ENCODE measurements at places on chromosomes 2 and 18.

DNA sequence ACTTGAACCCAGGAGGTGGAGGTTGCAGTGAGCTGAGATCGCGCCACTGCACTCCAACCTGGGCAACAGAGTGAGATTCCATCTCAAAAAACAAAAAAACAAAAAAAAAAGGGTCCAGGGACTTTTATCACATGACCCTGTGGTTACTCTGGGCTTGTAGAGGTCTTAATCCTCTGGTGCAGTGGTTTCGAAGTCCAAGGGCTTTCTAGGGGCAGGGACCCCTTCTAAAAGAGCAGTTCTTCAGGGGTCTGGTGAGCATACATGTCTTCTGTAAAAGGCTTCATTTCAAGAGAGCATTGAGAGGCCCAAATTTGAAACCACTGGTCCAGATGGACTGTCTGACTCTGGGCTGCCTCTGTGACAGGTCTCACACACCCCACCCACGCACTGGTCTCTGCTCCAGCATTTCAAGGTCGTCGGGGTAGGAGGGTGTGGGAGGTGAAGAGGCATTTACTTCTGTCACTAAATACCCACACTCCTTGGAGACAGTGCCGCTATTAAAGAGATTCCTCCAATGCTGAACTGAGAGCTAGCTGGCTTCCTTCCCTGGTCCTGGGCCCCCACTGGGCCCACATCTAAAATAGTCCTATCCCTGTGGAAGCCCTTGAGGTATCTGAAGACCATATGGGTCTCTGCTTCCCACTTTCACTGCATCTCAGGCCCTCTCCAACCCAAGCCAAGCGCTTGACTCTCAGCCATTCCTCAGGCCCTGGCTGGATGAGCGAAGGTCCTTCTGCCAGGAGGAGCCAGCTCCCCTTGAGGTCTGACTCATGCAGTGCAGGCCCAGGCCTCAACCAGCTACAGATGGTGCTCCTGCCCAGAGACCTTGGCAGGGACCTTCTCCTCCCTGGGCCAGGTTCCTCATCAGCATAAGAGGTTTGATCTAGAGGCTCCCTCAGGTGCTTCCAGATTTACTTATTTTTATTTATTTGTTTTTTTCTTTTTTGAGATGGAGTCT is 44.8 kb downstream of the PAX8 start:
- no peak for DNase-seq

DNA sequence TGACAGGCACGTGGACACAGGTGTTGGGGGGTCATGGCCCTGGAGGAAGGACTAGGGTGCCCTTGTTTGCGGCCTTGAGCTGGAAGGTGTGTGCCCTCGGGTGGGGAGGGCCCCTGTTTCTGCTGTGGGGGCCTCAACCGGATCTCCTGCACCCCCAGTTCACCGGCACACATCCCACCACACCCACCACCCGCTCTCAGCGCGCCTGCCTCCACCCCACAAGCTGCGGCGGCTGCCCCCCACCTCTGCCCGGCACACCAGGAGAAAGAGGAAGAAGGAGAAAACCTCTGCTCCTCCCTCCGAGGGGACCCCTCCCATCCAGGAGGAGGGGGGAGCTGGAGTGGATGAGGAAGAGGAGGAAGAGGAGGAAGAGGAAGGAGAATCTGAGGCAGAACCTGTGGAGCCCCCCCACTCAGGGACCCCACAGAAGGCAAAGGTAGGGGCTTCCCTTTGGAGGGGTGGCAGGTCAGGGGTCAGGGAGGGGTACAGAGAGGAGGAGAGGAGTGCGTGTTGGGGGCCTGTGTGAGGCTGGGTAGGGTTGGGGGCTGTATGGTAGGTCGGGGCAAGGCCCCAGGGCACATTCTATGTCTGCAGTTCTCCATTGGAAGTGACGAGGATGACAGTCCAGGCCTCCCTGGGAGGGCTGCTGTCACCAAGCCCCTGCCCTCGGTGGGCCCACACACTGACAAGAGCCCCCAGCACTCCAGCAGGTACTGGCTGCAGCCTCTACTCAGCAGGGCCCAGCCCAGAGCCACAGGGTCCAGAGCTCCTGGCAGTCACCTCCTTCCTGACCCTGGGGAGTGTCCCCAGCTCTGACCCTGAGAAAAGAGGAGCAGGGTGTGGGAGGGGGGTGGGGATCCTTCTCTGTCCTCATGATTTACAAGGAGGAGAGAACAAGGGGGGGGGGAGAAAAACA is 1.8 kb downstream of the SLC4A3 start:
- no peak for DNase-seq

- DNase-seq, result no peak
These were observed 28.8 kb downstream of the SH3BP4 start for GRCh38 chr2:234980451-234981187.

GRCh38 chr2:72708236-72708635 is 117.6 kb downstream of the EXOC6B start:
- no peak for DNase-seq

- peak; percentile 81 for DNase-seq
These were observed 71.7 kb downstream of the HS1BP3 start for GRCh38 chr2:20578895-20579825.

DNA sequence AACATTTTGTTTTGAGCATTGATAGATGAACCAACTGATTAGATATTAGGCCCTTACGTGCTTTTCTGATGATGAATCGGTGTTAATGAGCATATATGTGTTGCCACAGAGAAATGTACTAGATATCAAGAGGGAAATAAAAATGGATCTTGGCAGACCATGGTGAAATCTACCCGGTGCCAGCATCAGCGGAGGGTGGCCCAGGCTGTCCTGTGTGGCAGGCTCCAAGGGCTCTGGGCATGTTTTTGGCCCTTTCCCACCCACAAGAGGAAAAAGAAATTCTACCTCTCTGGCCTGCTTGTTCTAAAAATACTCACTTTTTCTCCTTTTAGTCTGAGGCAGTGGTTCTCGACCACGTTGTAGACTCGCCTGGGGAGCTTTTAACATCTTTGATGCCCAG is 154.2 kb downstream of the CTIF start:
- no peak for DNase-seq

- DNase-seq, result no peak
These were observed 4.8 kb upstream of the ITPRIPL1 start for GRCh38 chr2:96320326-96320725.

DNA sequence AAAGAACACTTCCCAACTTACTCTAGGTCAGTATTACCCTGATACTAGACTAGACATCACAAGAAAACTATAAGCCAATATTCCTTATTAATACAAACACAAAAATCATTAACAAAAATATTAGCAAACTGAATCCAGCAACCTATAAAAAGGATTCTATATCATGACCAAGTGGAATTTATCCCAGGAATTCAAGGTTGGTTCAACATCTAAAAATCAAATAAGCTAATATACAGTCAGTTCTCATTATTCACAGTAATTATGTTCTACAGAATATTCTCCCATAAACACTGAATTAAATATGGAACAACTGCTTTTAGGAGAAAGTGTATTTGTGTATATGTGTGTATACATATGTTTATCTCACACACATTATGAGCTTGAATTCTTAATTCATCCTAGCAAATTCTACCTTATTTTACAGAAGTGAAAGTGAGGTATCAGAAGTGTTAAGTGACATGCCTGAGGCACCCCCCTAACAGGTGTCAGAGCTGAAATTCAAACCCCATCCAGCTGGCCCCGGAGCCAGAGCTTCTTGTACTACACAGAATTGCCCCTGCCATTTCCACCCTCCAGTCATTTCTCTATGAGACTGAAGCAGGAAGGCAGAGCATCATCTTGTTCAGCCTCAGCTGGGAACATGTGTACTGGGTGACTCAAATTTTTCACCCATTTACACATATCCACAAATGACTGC is 77.8 kb downstream of the MALT1 start:
- DNase-seq, result no peak

- no peak for DNase-seq
These were observed 196.4 kb downstream of the TNS1 start for GRCh38 chr2:217806482-217806765.

- no peak for DNase-seq
These were observed at the start of gene SGPP2 for GRCh38 chr2:222424276-222424728. Gene SGPP2, plus strand, starts transcription at chr2:222424543. Its CDS starts 60 bp downstream, at chr2:222424603.

- no peak for DNase-seq
These were observed 258.0 kb downstream of the CPS1 start for GRCh38 chr2:210814251-210815025.

DNA sequence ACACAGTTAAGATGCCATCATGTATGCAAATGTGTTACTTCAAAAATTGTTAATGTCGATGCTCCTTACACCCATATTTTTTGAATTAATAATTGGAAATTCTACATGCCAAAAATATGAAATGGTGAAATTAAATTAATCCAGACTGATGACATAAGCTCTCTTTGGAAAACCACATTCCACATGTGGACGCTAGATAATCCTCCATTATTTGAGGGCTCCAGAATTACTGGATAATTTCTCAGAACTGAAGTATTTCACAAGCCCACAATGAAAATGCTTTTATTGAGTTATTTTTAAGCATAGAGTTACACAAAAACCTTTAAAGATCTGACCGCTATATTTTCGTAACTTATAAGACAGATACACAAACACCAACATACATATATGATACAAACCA is 47.8 kb downstream of the FARSB start:
- no peak for DNase-seq

DNA sequence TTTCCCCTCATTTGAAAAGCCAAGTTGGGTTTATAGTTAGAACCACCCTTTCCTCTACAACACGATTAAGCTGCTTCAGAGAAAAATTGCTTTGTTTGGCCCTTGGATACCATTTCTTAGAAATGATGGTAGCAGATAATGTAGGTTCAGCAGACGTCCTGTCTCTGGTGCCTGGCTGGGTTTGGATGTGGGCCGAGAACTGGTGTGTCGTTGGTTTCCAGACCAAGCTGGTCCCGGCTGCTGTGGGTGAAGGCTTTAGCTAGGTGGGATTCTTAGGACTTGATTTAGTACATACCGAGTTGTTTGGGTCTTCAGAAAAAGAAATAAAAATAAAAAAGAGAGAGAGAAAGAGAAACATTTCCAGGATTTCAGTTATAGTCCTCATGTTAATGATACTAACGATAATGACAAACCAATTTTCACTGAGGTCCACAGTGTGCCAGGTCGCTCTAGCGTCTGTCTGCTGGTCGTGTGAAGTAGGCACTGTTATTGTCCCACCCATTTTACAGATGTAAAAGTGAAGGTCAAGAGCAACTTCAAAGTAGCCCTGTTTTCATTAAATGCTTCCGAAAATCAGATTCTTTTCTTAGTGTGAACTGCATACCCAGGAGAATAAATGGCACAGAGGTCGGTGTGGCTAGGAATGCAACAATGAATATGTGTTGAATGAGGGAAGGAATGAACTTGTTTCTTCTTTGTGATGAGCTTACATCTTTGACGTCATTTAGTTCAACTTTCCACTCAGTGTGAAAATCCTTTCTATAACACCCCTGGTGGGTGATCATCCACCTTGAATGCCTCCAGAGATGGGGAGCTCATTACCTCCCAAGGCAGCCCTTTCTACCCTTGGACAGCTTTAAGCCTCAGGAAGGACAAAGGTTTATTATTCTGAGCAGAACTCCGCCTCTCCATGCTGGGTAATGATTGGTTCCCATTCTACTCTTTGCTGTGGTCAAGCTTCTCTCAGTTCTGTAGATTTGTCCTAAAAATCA is 115.9 kb downstream of the INHBB start:
- no peak for DNase-seq

GRCh38 chr2:21363364-21363763 is 239.6 kb downstream of the TDRD15 start:
- no peak for DNase-seq

DNA sequence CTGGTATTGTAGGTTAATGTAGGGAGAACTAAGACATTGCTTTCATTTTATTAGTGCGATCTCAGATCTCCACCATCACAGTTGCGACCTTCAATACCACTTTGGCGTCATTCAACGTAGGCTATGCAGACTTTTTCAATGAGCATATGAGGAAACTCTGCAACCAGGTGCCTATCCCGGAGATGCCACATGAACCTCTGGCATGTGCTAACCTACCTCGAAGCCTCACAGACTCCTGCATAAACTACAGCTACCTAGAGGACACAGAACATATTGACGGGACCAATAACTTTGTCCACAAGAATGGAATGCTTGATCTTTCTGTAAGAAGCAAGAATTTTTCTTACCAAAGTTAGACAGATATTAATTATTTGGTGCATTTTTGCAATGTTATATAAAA is 47.3 kb downstream of the UNC80 start:
- no peak for DNase-seq

GRCh38 chr2:69535817-69536241 is 98.6 kb upstream of the NFU1 start:
- no peak for DNase-seq

DNA sequence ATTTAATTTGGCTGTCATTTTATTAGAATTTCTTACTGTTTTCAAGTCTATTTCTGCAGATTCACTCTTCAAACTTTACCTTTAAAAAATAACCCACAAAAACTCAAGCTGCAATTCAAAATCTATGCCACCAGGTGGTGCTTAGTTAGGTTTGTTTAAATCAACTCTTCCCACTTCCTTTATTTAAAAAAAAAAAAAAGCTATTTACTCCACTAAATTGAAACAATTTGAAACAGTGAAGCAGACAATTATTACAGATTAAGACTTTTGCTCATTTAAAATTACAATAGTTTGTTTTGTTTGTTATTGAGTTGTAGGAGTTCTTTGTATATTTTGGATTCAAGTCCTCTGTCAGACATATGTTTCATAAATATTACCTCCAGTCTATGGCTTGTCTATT is 300.0 kb downstream of the PDE11A start:
- no peak for DNase-seq

DNA sequence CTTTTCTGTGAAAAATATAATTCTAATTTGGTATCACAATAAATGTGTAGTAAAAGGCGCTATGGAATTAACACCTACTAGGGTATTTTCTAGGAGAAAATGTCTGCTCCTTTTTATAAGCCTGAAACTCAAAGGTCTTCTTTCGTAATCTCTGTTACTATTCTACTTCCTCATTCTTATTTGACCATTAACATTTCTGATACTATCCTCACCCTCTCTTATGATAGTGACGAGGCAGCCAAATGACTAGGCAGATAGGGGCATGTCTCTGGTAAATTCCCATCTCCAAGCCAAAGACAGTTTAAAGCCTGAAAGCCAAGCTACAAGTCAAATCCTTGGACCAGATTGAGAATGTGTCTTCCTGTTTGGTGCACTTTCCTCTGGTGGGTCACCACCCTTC is 251.7 kb downstream of the LRRTM4 start:
- no peak for DNase-seq

GRCh38 chr18:50877545-50878265 is 1.2 kb upstream of the ME2 start:
- no peak for DNase-seq

DNA sequence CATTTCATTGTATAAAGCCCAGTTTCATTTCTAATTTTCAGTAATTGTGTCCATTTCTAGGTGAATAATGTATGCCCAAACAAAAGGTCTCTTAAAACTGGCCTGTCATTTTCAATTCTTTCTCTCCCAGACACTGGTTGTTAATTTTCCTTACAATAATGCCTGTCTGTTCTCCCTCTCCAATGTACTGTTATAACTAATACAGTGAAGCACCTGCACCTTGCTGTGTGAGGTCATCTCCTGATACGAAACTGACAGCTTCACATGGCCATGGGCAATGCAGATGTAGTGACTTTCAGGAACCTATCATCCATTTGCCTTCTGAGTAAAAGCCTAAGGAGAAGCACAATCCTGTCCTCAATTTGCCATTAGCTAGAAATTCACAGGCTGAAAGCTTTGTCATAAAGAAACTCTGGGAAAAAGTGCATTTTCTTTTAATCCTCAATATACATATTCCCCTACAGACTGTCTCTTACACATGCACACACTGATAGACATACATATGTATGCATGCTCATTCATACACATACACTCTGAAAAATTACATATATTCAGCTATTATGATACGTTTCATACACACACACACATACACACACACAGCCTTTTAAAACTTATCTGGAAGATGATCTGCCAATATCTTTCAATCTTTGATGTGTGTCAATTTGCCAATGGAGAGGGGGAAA is 1030.3 kb downstream of the TDRD15 start:
- no peak for DNase-seq
